ENCODE measurements at places on chromosomes 2 and 18.

DNA sequence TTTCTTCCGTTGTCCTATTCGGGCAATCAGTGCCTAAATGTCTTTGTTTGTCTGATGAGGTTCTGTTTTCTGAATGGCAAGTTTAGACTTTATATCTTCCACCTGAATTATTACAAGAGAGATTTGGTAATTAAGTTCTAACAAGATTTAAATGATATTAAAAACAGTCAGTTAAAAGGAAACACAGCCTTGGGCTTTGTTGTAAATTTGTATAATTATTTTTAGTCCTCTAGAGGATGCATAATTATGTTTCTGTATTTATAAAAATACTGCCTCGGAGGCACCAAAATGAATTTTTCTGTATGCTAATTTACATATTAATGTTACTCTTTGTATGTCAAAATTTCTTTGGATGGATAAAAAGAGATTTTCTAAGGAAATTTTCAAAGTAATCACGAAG lies 136.7 kb downstream of the CDCA7 start:
- DNase-seq, result no peak

DNA sequence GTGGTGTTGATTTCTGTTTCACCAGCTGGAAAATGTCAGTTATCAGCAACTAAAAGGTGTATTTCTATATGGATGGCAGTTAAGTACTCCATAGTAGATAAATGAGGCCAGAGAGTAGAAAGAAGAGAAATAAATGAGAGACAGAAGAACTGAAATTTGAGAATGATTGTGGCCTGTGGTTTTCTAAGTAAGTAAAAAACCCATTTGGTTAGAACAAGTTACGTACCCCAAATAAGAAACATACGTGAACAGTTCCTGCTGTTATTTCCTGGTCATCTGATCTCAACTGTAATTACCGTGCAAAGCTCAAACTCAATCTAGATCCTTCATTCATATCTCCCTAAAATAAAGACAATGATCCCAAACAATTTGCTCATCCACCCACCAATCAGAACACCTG lies 181.3 kb downstream of the PID1 start:
- no peak for DNase-seq

DNA sequence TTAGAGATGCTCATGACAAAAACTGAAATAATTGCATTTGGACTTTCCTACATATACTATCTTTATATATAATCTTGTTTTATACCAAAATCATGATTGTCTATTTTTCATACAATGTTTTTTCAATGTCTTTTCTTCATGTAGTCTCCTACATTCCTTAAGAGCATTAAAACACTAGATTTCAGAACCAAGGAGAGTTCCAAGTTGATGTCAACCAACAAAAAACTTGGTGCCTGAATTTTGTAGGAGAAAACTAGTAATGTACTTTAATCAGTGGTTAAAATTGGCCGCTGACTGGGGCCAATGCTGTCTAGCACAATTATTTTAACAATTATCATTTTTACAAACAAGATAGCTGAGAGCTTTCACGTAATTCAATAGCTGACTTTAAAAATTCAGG lies 678.8 kb downstream of the DCC start:
- DNase-seq, result no peak

- no peak for DNase-seq
Measured at GRCh38 chr2:219634171-219634940, 6.9 kb downstream of the SLC4A3 start.

- DNase-seq, result no peak
Measured at GRCh38 chr2:45776160-45776955, 124.9 kb downstream of the PRKCE start.

GRCh38 chr2:168336786-168337388 lies 89.5 kb upstream of the STK39 start:
- peak; percentile 23 for DNase-seq

GRCh38 chr2:236674238-236674637 lies 104.6 kb downstream of the ACKR3 start:
- no peak for DNase-seq

DNA sequence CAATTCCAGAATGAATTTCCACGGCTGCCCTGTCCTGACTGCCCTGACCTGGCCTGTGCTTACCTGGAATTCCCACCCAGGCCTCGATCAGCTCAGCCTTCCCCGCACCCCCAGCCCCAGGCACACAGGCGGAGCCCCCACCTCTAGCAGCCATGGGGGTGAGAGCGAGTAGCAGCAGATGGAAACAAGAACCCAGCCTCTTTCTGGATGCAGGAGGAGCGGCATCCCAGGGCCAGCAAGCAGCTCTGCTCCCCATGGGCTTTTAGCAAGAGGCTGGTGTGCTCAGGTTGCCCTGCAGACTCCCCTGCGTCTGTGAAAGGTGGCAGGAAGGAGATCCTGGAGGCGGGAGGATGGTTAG lies 101.8 kb downstream of the TPO start:
- DNase-seq, result no peak

- DNase-seq, result no peak
Measured at GRCh38 chr18:46274266-46274665, 170.1 kb downstream of the HAUS1 start.

DNA sequence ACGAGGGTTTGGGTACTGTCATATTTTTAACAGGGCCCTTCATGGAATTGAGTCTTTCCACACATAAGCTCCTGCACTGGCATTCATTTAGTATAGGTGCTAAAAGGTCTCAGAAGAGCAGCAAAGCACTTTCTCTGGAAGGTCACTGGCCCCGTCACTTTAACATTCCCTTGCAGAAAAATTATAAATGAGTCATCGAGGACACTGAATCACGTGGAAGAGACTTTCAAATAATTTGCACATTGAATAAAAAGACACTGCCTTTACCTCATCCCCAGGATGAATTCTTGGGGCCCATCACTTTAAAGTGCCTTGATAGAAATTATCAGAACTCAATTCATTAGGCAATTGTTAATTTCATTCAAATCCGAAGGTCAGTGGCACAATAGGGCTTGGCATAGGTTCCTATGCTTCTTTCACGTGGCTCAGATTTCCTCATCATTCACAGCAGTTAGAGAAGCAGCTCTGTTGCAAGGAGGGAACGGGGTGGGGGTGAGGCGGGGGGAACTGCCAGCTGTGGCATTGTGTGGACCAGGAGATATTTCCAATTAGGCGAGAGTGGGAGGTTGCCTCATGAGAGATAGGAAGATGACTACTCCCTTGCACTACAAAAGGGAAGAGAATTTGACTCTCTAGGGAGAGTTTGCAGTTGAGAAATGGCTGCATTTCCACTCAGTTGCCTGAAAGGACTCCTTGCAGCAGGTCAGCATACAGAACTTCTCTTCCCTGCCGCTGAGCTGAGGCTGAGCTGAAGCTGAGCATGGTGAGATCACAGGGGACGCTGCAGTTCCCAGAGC lies 86.3 kb upstream of the NPAS2 start:
- DNase-seq, result no peak

DNA sequence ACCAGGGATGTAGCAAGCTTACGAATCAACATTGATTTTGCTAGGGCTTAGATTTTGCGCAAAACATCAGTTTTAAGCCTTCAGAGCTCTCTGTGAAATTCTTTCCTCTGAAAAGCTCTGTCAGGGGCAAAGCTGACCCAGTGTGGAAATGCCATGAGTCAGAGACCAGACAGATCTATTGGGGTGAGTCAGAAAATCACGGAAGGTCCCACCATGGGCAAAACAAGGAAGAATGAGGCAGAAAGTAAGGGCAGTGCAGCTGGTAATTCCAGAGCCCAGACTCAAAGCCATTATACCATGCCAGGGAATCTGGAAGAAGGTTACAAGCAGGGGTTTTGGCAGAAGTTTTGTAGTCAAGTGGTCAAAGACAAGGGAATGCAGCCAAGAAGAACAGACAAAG lies 256.6 kb upstream of the CTAGE1 start:
- DNase-seq, result no peak

DNA sequence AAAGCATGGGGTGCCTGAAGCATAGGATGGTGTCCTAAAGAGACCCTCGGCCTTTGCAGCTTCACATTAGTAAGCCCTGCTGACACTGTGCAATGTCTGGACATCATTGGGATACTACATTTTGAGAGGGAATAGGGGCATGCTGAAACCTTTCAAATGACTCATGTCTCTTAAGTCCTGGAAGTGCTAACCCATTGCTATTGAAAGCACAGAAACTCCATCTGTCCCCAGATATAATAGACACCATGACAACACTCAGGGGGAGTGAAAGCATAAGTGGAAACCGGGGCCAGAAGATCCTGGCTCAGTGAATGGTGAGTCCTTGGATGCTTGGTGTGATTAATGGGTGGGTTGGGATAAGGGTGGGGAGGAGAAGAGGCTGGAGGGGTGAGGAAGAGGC lies 595.5 kb upstream of the ID2 start:
- no peak for DNase-seq

- DNase-seq, result no peak
Measured at GRCh38 chr2:237488901-237489860, 2.1 kb downstream of the MLPH start.

DNA sequence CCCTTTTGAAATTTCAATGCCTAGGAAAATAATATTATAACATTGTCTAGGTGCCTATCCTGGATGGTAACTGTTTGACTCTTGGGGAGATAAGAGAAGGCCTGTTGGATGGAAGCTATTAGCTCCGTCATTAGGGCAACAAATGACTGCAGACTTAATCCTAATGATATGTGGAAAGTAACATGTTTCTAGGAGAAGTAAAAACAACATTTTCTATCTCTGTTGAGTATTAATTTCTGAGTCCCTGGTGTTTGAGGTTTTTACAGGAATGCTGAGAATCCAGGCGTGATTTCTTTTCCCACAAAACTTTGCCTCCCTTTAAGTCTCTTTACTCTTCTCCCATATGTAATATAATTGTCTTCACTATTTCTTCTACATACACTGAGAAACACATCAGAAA lies 159.1 kb downstream of the GALNT1 start:
- no peak for DNase-seq

GRCh38 chr2:85799215-85799956 lies 45.6 kb downstream of the ATOH8 start:
- no peak for DNase-seq

- no peak for DNase-seq
Measured at GRCh38 chr2:147600646-147601045, 244.2 kb upstream of the ACVR2A start.

- no peak for DNase-seq
Measured at GRCh38 chr2:119809339-119810048, 49.8 kb downstream of the PTPN4 start.

DNA sequence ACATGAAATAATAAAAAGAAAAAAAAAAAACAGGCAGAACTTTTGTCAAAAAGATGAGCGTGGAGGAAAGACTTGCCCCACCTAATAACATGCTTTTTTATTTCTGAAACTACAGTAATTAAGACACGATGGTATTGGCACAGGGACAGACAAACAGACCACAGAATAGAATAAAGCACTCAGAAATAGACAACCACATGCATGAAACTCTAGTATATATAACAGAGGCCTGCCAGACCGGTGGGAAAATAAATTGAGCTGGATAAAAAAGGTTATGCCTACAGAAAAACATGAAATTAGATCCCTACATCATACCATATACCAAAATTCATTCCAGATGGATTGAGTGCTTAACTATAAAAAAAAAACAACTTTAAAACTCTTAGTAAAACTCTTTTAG lies 163.1 kb downstream of the NRP2 start:
- DNase-seq, result no peak

- DNase-seq, result no peak
Measured at GRCh38 chr2:95297639-95298395, 670 bp downstream of the KCNIP3 start.

GRCh38 chr2:29519338-29519925 lies 402.0 kb downstream of the ALK start:
- DNase-seq, result no peak

DNA sequence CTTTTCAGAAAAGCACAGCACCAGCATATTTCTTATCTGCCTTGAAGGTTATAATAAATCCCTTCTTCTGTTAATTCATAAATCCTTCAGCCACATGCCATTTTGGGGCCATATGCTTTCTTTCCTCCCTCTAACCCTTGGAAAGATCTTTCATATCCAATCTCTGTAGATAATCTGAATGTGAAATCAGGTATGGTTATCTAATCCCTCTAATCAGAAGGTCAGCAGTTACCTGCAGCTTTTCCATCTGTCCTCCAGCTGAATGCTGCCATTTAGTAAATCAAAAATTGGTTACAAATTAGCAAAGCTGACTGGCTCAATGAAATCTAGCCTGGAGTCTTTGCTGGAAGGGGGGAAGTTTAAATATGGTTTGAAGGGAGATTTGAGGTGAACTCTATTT lies 230.5 kb downstream of the PIK3C3 start:
- DNase-seq, result no peak

GRCh38 chr2:105969552-105969951 lies 224.5 kb downstream of the UXS1 start:
- no peak for DNase-seq

GRCh38 chr2:215830304-215830703 lies 183.0 kb downstream of the MREG start:
- no peak for DNase-seq

DNA sequence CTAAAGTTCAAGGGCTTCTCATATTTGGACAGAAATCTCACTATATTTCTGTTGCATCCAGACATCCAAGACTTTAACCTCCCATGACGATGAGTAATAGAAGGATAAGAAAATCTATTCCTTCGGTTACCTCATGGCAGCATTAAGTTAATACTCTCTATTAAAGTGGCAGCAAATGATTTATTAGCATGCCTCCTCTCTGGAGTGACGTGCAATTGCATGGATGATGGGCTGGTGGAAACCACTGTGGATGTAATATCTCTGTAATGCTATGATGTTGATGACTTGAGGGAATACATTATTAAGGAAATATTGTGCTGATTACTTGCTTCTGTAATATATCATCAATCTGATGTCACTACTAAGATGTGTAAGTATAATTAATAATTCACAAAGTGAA lies 336.8 kb downstream of the DSEL start:
- DNase-seq, result no peak

GRCh38 chr2:43133708-43134570 lies 92.5 kb downstream of the ZFP36L2 start:
- no peak for DNase-seq

- no peak for DNase-seq
Measured at GRCh38 chr18:59787998-59788790, 91.0 kb upstream of the CCBE1 start.

- no peak for DNase-seq
Measured at GRCh38 chr2:217051416-217051815, 191.6 kb upstream of the TNP1 start.

All from stimulated activated CD8-positive, alpha-beta memory T cell treated with anti-CD3 and anti-CD28 coated beads, Interleukin-15, amount 100 ng/mL, for 4 hours (primary cell).